AML-193 (cell line): ENCODE measurements at places on chromosomes 1 and 21.
A peak's percentile ranks its signal among the peaks of the same experiment; 100 is the strongest.

DNA sequence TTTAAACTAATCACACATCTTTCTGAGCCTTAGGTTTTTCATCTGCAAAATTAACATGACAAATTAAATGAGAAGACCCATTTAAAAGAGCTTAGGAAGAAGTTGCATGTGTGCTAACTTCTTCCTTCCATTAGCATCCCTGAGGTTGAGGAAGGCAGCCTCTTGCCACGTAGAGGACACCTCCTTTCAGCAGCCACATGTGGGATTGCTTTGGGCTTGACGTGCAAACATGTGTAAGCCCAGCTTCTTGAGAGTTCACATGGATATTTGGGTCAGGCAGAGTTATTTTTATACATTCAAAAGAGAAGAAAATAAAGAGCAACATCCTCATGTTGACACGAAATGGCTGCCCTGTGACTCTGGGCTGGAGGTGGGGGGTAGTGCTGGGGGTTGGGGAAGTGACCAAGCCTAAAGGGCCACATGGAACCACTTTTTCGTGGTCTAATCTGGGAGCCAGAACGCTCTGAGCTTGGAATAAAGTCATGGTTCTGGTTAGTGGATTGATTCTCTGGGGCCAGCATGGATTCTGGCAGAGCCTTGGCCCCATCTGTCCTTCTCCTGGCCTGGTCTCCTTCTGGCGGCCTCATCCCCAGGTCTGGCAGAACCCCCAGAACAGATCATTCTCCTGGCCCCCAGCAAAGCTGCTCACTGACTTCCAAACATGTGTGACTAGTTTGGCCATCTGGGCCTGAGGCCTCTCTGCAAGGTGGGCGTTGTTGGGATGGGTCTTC is 137.1 kb upstream of the USP24 start:
- DNase-seq, result no peak

DNA sequence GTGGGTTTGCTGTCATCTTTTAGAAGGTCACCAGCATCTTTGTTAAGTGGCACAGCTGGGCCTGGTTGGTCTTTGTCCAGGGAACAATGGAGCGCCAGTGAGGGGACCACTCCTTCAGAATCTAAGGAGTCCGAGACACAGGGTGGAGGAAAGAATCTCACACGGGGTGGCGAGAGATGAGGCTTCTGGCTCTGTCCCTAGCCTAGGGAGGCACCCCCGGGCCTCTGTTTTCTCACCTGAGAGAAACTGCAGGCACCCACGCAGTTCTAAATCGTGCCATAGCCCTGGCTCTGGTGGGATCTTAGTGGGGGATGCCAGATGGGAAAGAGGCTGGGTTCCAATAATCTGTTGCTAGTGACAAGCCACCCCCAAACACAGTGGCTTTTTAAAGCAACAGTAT is 10.9 kb upstream of the PLA2G2E start:
- no peak for DNase-seq

GRCh38 chr21:43789276-43790009 is at the start of gene RRP1:
RRP1 (plus strand) TSS chr21:43789577; CDS start chr21:43789630, 53 bp downstream.
- DNase-seq, result peak; percentile 63

- peak; percentile 61 for DNase-seq
Observed at GRCh38 chr1:200925831-200926230, 31.1 kb downstream of the INAVA start.

DNA sequence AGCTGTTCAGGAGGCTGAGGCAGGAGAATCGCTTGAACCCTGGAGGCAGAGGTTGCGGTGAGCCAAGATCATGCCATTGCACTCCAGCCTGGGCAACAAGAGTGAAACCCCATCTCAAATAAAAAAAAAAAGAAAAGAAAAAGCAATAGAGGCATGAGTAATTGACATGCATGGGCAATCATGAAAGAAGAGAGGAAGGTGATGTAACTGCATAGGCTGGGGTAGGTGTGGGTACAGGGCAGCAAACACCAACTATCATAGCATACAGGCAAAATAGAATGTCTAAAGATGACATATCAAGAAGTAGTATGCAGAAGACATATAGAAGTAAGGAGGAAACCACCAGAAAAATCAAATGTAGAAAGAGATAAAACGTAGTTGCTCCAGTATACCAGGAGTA is 19.0 kb upstream of the MGST3 start:
- no peak for DNase-seq

- DNase-seq, result no peak
Observed at GRCh38 chr1:61482170-61482734, 242.7 kb downstream of the TM2D1 start.
